Fibroblast of skin of right quadriceps (primary cell): ENCODE measurements at places on chromosomes 5 and 9.
A peak's percentile ranks its signal among the peaks of the same experiment; 100 is the strongest.

DNA sequence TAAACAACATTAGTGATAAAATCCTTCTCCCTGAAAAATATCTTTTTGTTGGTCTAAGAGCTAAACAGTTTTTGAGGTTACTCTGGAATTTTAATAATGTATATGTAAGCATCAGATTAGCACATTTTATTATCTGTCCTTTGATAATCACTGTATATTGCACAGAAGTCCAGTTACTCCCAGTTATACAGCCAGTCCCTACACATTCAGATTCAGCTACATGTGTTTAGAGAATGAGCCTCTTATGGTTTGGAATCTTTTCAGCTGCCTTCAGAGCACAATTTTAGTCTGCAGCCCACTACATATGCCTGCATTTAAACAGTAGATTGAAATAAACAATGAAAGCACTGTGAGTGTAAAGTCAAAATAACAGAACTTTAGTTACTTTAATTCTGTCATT lies 438.2 kb downstream of the ARHGEF28 start:
- DNase-seq: no peak

DNA sequence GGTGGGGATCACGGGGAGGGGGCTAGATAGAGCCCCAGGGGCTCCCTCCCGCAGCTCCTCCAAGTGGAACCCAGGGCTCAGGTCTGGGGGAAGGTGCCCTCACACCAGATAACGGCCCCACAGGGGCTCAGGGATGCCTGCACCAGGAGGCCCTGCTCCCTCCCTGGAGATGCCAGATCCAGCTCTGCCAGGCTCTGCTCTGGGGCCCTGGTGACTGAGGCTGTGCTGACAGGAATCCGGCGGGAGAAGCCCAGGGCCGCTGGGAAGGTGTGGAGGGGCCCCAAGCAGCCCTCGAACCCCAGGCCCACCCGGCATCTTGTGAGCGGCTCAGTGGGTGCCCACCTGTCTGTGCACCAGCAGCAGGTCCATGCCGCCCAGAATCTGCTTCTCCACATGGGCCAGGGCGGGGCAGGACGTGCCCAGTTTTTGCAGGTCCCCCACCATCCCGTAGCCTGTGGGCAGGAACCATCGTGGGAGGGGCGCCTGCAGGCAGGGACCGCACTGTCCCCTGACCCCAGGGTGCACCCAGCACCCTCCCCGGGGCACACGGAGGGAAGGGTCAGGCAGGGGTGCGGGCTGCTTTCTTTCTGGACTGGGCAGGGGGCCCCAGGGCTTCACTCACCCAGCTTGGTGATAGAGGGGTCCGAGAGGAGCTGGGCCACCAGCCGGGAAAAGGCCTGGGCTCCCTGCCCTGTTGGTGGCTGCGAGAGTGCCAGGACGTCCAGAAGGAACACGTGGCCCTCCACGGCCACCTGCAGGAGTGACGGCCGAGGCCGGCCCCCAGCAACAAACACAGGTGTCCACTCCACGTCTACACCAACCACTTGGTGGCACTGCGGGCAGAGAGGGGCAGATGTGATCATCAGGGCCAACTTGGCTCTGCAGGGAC lies 48.9 kb upstream of the NRARP start:
- DNase-seq: no peak

DNA sequence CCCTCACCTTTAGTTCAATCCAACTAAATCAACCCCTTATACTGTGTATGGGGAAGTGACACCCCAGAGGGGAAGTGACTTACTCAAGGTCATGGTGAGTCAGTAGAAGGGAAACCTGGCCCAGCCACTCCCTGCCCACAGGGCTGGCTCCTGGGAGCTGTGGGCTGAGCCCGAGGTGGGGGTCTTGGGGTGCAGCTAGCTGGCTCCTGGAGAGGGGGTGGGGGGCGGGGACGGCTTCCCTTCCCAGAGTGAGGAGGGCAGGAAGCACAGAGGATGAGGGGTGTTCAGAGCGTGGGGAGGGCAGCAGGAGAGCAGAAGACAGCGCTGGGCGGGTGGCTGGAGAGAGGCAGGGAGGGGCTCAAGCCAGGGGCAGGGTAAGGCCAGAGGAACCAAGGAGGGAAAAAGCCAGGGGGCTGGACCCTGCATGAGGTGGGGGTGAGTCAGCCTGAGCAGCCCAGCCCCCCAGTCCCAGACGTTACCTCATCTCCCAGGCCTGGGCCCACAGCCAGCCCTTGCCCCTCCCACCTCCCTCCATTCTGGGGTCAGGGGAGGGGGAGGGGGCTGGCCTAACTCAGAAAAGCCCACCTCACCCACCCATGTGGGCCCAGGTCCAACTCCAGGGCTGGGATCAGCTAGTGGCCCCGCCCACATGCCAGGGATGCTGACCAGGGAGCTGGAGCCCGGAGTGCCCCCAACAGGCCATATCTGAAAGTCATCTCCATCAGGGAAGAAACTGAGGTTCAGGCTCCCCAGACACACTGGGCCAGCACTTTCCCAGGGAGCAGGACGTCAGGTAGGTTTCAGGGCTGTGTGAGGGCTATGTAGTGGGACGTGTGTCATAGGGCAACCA lies 2.8 kb downstream of the PDLIM7 start:
- DNase-seq: peak; percentile 94

DNA sequence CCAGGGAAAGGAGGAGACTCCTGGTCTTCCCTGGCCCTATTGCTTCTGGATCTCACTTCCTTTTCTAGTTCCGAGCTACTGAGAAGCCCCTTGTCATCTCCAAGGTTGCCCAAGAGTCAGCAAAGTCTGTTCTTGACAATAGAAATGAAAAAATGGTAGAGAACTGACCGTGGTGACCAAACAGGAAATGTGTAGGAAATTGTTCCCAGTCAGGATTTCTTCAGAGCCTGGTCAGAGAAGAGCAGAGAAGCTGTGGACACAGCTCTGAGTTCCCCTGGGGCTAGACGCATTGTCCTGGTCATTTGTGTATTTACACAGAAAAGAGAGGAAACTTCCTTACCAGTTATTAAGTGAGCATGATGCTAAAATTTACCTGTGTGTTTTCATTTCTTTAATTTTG lies 35.6 kb downstream of the S1PR3 start:
- no peak for DNase-seq

GRCh38 chr9:93670208-93671019 lies 94.0 kb downstream of the PHF2 start:
- peak; percentile 13 for DNase-seq

- DNase-seq: no peak
Observed at GRCh38 chr9:134209731-134210311, 45.5 kb upstream of the RNU6ATAC start.

- DNase-seq: no peak
Observed at GRCh38 chr5:136538534-136538933, 173.2 kb upstream of the TRPC7 start.

- no peak for DNase-seq
Observed at GRCh38 chr5:132470596-132470995, 20.0 kb downstream of the IRF1 start.

DNA sequence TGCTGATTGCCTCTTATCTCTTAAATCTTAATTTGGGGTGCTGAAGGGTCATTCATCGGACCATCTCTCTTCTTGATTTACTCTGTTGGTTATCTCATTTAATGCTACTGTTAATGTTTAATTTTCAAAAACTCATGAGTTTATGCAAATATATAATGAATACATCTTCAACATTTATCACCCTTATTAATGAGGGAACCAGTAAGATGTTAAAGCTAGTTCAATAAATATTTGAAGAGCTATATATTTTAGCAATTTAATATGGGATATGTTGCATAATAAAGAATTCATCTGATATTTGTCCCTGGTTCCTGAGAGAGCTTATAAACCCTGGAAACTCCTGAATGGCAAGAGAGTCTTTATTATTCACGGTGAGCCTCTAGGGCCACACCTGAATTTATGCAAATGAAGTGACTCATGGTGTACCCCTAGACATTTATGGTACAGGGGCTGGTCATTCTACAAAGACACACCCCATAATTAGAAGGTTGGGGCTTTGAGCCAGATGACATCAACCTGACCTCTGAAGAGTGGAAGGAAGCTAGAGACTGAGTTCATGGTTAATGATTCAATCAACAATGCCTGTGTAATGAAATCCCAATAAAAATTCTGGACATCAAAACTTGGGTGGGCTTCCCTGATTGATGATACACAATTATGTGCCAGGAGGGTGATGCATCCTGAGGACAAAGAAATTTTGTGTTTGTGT lies 339.5 kb upstream of the ZNF608 start:
- DNase-seq: no peak

DNA sequence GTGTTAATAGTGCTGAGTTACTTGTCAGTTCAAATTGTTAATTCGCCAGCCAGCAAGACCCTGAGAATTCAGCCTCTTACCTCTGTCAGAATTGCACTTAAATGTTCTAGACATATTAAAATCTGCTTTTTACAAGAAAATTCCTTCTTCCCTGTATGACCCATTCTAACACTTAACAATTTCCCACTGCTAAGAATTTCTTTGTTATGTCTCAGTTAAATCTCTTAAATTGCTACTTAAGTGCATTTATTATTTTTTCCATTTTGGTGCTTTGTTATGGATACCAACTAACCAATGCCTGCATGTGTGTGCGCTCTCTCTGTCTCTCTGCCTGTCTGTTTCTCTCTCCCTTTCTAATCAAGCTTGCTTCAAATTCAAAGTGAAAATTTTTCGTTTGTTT lies 44.9 kb downstream of the IZUMO3 start:
- DNase-seq: no peak

GRCh38 chr5:121962347-121962670 lies 534 bp downstream of the SRFBP1 start:
- no peak for DNase-seq

DNA sequence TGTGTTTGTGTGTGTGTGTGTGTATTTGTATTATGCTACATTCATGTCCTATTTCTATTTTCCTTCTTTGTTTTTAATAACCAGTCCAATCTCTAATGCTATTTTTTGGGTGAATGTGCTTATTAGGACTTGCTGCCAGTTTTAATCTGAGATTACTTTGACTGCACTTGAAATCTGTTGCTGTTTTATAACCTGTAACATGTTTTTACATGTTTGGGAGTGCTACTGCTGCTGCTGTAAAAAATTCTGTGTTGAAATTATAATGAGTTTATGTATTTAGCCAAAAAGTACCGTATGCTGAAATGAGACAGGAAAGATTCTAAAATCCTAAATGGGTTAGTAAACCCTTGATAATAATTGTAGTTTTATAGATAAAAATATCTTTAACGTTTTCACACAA lies 104.7 kb upstream of the SSBP2 start:
- no peak for DNase-seq

DNA sequence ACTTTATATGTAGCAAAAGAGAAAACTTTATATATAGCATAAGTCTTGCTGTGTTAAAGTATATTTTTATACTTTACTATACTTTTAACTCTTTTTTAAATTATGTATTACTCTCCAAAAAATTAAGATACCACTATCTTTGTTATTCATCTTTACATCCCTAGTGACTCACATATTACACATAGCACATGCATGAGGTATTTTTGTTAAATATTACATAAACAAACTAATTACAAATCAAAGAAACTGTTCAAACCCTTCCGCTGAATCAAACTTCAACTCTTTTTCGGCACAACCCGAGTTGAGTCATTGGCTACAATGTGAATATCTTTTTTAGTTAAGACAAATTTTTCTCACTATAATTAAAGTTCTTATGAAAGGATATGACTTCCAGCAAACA lies 32.1 kb downstream of the NADK2 start:
- no peak for DNase-seq

DNA sequence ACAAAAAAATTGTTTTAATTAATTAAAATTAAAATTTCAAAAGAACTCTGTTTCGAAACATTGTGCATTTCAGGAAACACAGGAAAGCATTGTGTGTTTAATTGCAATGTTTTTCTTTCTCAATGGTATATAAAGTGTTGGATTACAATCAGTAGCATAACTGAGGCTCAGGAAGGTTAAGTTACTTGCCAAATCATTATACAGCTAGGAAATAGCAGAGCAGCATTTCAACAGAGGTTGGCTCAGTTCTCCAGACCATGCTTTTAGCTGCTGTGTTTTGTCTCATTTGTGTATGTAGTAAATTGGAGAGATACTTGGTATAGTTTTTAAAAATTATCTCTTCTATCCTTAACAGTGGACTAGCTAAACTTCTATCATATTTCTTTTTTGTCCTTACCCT lies 30.0 kb upstream of the CAMLG start:
- DNase-seq: no peak

DNA sequence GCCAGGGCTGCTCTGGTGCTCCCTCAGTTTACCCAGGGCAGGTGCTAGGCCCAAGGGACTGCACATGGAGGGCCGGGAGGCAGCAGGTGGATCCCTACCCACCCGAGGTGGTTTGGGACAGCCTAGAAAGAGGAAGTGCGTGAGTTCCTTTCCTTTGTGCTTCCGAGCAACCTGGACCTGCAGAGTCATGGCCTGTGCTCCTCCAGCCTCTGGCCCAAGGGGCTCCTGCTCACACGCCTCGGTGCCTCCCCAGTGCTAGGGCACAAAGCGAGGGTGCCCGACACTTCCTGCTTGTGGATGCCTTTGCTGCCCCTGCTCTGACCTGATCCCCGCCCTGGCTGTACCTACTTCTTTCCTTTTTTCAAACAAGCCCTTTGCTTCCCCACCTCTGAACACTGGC lies 79.3 kb downstream of the RXRA start:
- no peak for DNase-seq

GRCh38 chr9:133974631-133975341 lies 17.3 kb downstream of the VAV2 start:
- DNase-seq: no peak

GRCh38 chr9:93346231-93347112 lies 105.0 kb upstream of the FAM120A start:
- no peak for DNase-seq

- no peak for DNase-seq
Observed at GRCh38 chr9:101229606-101230005, 155.2 kb downstream of the BAAT start.

DNA sequence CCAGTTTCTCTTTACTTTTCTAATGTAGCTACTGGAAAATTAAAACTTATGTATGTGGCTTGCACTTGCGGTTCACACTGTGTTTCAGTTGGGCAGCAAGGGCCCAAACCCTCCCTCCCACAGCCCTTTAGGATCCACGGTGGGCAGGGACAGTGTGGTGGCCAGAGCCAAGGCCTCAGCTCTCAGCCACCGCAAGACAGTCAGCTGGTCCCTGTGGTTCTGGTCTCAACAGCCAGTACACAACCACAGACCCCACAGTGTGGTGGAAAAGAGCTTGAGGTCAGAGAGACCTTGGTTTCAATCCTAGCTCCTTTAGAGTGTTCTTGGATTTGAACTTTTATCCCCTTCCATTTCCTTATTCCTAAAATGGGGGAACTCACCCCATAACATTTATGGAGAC lies 153.0 kb upstream of the SMIM23 start:
- DNase-seq: no peak

- no peak for DNase-seq
Observed at GRCh38 chr5:107230367-107230766, 440.4 kb downstream of the EFNA5 start.

GRCh38 chr5:132238169-132238744 lies 10.6 kb upstream of the P4HA2 start:
- DNase-seq: peak; percentile 63

- DNase-seq: peak; percentile 61
Observed at GRCh38 chr9:87107072-87107471, 159.8 kb upstream of the GAS1 start.
